Stimulated activated CD4-positive, alpha-beta T cell treated with anti-CD3 and anti-CD28 coated beads, Interleukin-4, amount 100 ng/mL, for 48 hours (primary cell): ENCODE measurements at places on chromosomes 13 and 19.
A peak's percentile ranks its signal among the peaks of the same experiment; 100 is the strongest.

GRCh38 chr13:94345374-94346195 is 133.9 kb downstream of the DCT start:
- no peak for DNase-seq

DNA sequence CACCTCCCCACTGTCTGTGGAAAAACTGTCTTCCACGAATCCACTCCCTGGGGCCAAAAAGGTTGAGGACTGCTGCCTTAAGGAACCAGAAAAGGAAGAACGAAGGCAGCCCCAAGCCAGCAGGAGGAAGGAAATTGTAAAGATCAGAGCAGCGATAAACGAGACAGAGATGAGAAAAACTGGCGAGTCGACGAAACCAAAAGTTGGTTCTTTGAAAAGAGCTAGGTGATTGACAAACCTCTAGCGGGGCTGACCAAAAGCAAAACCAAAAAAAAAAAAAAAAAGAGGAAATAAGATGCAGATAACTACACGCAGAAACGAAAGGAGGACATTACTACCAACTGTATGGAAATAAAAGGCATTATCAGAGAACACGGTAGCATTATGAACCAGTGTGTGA is 76.9 kb downstream of the GADD45B start:
- DNase-seq: peak; percentile 17

DNA sequence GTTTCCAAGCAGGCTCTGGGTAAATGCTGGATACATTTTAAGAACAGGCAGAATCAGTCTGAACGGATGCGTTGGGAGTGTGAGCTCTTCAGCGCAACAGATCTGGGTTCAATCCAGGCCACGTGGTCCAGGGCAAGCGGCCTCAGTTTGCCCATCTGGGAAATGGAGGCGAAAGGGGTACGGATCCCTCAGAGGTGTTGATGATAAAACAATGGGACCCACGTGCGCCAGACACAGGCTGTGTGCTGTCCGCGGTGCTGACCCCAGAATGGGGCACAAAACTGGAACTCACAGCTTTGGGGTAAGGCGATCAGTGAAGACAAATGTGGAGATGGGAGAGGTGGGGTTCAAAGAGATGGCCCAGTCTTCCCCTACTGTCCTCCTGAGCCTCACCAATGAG is 13.1 kb upstream of the PDE4C start:
- no peak for DNase-seq

DNA sequence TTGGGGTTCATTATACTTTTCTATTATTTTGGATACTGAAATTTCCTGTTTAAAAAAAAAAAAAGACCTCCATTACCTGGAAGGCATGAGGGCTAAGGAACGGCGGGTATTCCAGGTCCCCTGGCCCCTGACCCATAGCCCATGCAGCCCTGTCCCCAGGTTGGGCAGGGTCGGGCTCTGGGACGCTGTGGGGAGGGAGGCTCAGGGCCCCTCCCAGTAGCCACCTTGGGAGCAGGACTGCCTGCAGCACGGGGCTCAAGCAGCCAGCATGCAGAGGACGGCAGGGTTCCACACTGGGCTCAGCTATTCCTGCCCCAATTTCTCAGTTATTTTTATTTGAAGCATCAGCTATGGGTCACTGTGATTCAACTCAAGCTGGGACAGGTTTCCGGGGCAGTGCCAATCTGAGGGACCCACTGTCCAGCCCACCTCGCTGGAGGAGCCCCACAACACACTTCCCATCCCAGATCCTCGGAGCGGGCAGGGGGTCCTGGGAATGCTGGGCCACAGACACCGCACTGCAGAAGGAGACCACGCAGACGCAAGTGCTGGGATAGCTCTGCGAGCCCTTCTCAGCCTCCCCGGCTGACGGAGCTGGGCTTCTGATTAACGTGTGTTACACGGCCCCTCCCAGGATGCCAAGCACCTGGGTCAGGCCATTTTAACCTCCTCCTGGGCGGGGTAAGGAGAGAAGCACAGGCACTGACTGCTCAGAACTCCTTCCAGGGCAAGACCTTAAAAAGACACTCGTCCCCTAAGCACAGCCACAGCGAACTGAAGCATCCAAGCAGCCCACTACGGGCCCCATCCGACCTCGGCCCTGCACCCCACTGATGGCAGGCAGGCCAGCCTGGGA is 60.1 kb downstream of the PEPD start:
- no peak for DNase-seq

DNA sequence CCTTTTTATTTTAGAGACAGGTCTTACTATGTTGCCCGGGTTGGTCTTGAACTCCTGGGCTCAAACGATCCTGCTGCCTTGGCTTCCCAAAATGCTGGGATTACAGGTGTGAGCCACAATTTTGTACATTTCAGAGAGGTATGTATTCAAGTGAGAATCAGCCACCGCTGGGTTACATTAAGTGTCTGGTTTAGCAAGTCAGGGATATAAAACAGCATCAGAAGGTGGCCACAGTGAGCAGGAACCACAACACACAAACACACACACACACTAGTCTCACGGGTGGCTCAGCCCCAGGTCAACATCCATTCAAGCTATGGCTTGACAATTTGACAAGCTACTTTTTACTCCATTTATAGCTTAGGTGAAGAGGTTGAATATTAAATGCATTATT is 20.2 kb downstream of the KLK5 start:
- DNase-seq: no peak

GRCh38 chr19:57888560-57889231 is at the start of gene ZNF814:
Gene ZNF814 (minus strand): TSS chr19:57889037. CDS start chr19:57888802, 235 bp downstream.
- DNase-seq: peak; percentile 73

DNA sequence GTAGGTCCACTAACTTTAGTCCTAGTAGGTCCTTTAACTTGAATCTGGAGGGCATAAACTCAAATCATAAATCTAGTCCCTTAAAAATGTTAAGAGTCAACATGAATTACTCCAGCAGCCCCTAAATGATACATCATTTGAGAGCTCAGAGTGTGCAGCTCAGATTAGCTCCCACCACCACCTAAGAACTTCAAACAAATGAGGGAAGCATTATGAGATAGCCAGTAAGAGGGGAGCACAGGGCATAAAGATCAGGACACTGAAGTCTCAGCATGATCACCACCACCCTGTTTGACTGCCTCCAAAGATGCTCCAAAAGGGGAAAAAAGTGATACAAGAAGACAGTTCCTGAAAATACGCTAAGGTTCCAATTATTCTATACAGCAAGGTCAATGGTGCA is 5.7 kb downstream of the PROSER1 start:
- no peak for DNase-seq

DNA sequence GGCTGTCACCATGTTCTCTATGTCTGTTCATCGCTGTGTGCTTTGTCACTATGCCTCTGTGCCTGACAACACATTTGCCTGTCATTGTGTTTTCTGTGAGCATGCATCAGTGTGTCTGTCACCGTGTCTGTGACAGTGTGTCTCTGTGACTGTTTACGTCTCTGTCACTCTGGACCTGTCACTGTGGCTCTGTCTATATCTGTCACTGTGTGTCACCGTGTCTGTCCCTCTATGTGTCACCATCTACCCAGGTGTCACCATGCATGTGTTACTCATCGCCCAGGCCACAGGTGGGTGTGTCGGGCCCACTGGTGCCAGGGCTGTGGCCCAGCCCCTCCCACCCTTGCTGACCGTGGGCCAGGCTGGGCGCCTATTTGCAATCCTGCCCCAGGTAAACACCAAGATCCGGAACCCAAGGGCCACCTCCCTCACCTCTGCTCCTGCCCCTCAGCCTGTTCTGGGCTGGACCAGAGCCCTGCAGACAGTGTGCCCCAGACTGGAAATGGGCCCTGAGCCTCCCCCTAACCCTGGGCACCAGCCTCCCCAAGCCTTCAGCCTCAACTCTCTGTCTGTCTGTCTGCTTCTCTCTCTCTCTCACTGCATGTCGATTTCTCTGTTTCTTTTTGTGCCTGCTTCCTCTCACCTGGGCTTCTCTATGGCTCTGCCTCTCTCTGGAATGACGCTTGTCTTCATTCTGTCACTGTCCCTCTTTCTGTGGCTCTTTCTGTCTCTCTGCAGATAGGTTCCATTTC is 7.7 kb downstream of the IRF2BP1 start:
- DNase-seq: no peak

DNA sequence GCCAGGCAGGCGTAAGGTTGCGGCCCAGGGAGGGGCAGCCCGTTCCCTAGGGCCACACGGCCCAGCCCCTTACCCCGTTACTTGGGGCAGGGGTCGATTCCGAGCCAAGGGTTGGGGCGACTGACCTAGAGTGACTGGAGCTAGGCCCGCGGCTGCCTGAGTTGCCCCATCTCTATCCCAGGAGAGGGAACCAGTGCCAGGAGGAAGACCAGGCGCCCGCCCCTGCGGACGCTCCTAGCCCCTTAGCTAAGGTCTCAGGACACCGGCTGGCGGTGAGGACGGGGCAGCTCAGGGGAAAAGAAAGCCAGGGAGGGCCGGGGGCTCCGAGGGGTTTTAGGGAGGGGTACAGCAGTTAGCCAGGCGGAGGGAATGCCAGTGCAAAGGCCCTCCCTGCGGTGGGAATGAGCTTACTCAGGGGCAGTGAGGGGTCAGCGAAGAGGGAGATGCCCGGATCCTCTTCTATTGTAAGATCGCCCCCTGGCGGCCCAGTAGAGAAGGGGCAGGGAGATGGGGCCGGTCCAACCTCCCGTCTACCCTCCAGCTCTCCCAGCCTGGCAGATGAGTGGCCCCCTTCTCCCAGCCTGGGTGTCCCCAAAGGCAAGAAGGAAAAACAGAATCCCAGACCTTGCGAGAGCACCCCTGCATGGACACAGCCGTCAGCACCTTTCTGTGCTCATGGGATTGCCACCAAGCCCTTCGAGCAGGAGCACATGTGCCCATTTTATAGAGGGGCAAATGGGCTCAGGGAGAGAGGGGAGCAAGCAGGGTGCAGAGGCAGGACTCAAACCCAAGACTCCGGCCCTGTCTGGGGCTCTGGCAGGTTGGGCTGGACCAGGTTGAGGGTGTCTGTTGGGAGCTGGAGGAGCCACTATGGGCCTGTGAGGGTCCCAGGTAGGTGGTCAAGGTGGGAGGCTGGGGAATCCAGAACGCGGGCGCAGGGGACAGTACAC is 16.3 kb downstream of the CILP2 start:
- peak; percentile 71 for DNase-seq

GRCh38 chr13:26280822-26281221 is 26.9 kb downstream of the CDK8 start:
- DNase-seq: no peak

DNA sequence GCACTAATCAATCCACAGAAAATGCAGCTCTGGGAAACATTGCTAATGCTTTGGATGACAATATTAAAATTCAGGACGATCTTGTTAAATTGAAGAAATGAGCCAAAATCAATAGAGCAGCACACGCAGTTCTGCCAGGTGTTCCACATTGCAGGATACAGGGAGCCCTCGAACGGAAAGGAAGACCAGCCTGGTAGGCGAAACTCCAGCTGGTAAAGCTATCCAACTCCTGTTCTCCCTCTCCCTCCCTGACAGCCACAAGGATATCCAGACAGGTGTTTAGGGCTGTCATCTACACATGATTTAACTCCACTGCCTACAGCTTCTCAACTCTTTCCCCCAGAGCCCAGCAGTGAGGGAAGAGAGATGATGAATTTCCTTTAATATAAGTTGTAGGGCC is 67.7 kb downstream of the EPSTI1 start:
- DNase-seq: no peak

GRCh38 chr19:9406798-9407352 is 28.5 kb downstream of the ZNF266 start:
- DNase-seq: peak; percentile 48

GRCh38 chr19:2577722-2578335 is 101.9 kb downstream of the GADD45B start:
- no peak for DNase-seq

DNA sequence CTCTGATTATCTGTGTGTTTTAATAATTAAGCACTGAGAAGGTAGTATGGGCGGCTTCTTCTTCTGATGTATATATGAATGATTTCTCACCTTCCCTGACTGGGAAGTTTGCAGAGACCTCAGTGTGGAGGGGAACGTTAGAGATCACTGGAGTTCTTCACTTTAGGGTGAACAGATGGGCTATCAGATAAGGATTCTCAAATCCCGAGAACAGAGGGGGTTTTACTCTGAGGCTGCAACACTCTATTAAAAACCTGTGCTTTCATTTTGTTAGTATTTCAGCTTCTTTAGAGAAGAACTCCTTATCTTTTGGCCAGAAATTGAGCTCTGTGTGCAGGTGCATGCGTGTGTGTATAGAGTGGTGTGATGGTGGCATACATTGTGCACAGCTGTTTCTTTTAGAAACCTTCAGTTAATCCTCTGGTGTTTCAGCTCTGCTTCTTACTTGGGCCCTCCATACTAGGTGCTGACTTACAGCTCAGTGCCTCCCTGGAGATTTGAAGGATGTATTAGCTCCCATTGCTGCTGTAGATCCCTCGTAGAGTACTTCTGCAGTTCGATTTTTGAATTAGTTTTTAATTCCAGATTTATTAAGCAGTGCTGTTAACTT is 45.3 kb upstream of the PCDH9 start:
- no peak for DNase-seq

GRCh38 chr19:49387936-49388372 is at the start of gene KASH5:
Gene KASH5 (plus strand): TSS chr19:49388249. CDS start chr19:49390884, 2,635 bp downstream.
- DNase-seq: peak; percentile 91

GRCh38 chr13:73505376-73505890 is 446.6 kb downstream of the KLF5 start:
- DNase-seq: no peak

GRCh38 chr13:28540612-28541011 is 45.7 kb upstream of the FLT1 start:
- no peak for DNase-seq

DNA sequence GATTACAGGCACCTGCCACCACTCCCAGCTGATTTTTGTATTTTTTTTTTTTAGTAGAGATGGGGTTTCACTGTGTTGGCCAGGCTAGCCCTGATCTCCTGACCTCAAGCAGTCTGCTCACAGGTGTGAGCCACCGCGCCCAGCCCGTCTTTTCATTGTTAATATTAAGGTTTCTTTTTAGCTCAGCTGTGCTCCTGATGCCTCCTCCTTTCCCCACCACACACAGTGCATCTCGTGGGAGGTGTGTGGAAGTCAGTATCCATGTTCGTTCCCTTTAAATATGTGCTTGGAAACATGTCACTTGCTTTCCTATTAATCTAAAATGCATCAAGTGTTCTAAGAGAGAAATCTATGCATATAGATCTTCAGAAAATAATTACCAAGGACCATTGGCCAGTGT is 53.5 kb downstream of the IPO5 start:
- DNase-seq: no peak

DNA sequence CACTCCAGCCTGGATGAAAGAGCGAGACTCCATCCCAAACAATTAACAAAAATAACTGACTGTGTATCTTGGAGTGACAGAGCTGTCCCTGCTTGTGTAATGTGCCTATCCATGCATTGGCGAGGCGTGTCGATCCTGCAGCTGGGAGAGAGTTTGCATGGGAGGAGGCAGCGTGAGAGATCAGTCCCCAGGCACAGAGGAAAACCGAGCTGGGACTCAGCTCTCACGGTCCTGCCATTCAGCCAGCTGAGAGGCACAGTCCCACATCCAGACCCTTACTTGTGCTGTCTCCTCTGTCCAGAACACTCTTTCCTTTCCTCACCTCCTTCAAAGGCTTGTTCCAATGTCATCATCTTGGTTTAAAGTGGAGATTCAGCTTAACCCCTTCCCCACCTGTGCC is 11.9 kb upstream of the SULT2B1 start:
- no peak for DNase-seq

DNA sequence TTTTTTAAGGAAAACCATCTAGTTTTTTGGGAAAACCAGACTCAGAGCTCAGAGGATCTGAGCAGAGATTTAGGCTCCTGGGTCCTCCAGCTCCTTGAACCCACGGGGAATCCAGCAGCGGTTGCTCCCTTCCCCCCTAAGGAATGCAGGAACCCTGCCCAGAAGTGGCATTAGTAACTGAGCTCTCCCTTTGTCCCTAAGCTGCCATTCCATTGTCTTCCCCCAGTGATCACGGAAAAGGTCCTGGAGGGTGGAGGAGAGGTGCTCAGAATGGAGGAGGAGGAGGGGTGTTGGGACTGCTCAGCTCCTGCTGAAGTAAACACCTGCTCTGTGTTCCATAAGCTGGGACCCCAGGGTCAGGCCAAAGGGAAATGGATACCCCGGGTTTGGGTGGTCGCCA is 16.8 kb upstream of the OR1M1 start:
- no peak for DNase-seq
